Fibroblast of skin of left quadriceps (primary cell): ENCODE measurements at places on chromosomes 2 and 18.

DNA sequence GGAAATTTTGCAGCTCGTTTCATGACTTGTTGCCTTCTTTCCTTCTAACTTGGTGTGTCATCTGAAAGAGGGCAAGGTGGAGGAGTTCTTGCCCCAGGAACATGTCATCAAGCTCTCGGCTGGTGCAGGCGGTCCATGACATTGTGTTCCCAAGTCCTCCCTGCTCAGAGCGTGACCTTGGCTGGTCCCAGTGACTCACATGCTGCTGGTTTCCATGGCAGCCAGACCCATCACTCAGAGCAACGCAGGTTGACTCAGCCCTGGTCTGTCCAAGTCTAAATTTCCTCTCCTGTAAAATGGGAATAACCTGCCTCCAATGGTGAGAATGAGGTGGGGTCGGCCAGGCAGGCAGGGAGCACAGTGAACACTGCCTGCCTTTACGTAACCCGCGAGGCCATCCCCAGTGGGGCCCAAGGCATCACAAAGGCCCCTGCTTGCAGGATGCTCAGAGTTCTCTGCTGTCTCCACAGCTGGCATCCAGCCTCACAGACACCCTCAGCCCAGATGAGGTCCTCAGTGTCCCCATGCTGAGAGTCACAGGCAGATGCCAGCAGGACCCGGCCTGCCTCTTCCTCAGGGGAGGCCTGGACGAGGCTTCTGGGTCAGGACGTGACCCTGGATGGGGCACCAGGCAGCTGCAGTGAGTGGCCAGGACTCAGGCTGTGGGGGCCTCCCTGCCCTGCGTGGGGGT is 143.7 kb downstream of the TPO start:
- DNase-seq: no peak

DNA sequence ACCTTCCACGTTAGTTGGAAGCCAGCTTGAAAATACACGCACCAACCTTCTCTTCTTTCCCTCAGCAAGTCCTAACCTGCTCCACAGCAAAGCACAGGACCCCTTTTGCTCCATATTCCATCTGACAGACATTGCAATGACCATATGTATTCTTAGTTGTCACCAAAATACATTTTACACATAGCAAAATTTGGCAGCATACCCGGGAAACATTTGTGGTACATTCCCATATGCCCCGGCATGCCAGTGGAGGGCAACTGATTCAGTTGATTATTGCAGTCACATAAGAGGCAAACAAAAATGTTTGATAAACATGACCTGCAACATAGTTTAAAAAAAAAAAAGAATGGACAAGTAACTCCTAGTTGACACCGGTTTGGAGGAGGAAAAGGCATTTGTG is 202.1 kb upstream of the UBE2E3 start:
- no peak for DNase-seq

DNA sequence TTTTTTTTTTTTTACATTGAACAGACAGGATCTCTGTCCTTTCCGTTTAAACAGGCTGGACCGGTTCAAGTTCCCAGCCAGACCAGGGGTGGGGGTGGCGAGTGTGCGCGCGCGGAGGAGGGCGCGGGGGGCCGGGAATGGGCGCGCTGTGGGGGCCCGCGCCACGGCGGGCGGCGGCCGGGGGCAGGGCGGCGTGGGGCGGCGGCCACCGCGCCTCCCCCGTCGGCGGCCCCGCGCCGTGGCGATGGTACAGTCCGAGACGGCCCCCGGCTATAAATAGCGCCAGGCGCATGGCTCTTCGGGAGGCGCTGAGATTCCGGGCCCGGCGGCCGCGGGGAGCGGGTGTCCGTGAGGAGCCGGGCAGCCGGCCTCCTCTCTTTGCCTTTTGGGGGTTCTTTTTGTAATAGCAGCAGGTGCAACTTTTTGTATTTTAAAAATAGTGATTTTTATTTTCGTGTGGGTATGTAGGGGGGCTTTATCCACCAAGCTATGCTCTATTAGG is 430 bp upstream of the CELF4 start:
- peak; percentile 4 for DNase-seq

DNA sequence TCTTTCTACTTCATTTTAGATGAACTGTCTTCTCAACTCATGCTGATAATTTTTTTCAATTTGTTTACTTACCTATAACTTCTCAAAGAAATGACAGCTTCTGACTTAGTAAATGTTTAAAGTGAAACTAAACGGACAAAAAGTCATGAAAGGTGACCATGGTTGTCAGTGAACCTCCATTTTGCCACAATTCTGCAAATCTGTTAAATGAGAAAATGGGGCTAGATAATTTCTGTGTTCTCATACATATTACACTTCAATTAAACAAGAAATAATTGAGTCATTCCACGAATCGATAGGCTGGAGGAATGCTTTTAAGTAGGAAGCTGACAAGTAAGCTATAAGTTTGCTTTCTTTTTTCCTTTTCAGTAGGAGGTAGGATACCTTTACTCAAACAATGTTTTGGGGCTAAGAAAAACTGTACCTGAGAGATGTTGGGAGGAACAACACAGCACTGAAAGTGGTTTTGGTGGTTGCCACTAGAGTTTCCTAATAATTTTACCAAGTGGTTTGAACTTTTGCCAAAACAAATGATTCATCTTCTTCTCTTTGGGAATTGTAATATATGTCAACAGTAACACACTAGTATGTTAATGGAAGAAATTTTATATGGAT is 17.1 kb downstream of the DYNAP start:
- DNase-seq: no peak

DNA sequence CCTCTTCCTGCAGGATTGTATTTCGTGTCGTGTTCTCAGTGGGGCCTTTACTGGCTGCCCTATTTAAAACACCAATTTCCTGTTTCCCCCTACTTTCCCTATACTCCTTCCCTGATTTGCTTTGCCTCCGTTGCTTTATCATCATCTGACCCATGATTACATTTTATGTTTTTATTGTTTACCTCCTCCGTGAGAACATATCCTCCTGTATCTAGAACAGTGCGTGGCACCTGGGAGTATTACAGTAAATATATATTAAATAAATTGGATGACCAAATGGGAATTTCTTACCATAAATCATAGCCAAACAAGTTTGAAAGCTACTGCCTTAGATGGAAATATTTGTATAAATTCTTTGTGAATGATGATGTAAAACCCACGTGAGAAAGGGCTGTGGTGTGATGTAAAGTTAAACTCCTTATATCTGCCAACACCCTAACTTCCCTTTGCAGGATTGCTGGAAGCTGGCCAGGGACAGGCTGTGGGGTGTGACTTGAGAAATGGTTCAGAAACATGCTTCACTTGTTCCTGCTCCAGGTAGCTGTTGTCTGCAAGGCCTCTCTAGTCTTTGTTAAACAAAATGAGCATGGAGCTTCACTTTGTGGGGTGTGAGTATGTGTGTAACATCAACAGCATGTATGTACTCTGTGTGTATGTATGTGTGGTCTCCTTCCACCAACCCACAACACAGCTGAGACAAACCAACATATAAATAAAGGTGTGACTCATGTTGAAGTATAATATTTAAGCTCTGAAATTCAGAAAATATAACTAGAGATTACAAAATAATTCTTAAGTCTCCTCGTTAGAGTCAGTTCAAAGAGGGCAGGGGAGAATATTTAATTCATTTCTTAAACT is 40.3 kb downstream of the LHCGR start:
- peak; percentile 42 for DNase-seq

DNA sequence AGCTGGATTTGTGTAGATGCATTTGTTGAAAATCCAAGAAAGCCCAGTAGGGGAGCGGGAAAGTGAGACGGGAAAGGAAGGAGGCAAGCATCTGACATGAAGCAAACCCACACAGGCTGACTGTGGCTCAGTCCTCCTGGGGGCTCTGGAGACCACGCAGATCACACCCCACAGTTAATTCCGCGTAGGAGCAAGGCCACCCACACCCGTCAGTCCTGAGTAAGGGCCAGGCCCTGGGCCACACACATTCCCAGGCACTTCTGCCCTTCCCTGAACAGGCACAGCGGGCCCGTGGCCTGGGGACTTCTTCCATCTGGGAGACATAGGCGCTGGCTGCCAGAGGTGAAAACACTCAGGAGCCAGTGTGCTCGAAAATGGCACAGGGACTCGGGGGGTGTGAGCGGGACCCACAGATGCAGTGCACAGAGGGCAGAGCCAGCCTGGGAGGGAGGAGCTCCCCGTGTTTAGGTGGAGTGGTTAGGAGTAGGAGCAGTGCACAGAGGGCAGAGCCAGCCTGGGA is 19.4 kb upstream of the PRLH start:
- DNase-seq: no peak

DNA sequence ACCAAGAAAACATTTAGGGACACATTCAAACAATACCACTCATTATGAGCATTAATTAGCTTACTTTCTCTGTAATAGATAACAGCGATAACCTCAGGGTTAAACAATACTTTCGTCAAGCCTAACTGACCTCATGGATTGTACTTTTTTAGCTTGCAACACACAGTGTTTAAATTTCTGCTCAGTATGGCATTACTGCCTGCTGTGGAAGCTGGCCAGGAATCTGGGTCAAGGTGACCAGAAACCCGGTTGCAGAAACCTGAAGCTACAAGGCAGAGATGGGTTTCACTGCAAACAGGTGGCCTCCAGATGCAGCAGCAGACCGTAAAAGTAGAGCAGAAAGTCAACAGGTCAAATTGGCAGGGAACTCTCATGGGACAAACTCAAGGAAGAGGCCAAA is 123.8 kb upstream of the FHL2 start:
- no peak for DNase-seq

DNA sequence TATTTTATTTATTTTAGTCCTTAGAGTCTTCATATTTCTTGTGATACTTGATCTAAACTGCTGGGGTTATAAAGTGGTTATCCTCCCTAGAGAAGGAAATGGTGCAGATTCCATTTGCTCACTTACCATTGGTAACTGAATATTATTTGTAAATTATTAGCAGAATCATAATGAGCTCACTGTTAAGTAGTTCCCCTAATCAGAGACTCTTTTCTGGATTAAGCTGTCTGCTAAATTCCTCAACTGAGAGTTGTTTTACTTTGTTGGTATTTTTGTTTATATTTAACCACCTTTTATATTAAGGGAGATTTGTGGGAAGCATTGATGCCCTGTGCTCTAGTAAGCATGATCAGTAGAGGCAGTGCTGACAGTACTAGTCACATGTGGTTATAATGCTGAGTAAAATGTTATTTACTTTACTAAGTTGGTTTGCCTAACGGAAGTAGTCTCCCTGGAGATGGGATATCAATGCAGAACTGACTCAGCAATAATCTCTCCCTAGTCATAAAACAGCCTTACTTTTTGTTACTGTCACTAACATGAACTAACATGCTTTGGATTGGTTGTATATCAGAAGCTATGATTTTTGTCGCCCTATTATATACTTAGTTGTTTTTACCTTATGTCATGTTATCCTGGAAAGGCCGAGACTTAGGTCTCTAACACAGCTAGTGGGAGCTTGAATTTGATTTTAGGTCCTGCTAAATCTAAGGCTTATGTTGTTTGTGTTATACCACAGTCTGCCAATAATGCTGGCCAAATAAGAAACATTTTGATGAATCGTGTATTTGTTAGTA is 166.7 kb downstream of the MCFD2 start:
- DNase-seq: peak; percentile 46

DNA sequence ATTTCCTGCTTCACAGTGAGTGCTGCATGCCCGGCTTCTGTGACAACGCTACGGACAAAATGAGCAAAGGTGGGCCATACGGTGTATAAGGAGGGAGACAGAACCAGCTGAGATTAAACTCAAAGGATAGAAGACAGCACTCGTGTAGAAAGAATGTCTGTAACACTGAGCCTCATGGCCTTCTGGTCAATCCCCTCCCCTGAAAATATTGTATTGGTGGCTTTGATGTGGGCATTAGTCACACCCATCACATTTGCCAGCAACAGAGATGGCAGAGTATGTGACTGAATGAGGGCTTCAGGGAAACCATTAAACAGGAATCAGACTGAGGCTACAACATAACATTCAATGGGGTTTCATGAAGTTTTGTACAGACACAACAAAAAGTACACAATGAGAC is 287.8 kb upstream of the CCDC68 start:
- no peak for DNase-seq

DNA sequence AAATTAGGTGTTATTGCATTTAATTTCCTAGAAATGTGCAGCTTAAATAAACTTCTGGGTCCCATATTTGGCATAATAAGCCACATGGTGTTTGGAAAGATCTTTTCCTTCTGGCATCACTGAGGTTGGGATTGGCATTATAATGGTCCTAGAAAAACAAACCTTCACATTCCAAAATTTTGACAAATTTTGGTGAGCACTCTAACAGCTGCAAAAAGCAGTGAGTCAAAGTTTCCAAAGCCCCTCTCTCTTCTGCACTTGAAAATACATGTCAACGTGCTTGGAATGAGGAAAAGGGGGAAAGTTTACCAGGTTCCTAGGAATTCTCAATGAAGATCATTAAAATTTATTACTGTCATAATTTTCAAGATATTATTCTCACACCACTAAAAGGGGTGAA is 77.8 kb upstream of the STK17B start:
- DNase-seq: no peak

GRCh38 chr2:165610591-165611029 is 141.1 kb downstream of the CSRNP3 start:
- no peak for DNase-seq

DNA sequence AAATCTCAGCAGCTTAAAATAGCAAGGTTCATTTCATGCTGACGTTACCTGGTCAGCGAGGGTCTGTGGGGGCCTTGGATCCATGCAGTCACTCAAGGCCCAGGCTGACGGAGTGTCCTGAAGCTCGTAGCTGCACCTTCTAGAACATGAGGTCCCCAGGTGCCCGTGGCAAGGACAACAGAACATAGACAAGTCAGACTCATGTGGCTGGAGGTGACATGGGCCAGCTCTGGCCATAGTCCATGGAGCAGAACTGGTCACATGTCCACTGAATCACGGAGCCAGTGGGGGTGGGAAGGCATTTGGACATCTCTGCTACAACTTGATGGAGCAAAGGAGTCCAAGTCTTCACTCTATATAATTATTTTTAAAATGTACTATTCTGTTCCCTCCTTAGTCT is 233.2 kb downstream of the ACKR3 start:
- DNase-seq: no peak

DNA sequence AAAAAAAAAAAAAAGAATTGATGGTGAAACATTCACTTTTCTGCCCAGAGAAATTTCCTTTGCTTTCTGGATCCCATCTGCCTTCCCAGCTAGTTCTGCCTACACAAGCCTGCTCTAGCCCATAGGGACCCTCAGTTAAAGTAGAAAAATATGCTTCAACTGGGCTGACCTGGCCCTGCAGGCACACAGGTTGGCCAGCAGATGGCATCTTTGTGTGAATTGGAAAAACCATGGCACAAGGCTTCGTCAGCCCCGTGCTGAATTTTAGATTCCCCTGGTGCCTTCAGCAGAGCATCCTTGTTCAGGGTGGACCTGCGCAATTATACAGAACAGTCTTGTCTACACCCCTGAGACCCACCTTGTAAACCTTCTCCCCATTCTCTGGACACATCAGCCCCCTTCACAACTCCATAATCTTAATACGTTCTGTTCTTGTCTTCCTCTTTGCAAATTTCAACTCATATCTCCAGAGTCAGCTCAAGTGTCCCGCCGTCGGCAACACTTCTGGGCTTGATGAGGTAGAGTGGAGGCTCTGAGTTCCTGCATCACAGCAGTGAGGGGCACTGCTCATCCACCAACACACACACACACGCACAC is 114.5 kb downstream of the INSIG2 start:
- no peak for DNase-seq

GRCh38 chr2:162635706-162636105 is 202.9 kb downstream of the KCNH7 start:
- no peak for DNase-seq

- peak; percentile 71 for DNase-seq
Measured at GRCh38 chr2:205024822-205025518, 479.7 kb downstream of the PARD3B start.
